ENCODE measurements at places on chromosomes 16 and 17.

DNA sequence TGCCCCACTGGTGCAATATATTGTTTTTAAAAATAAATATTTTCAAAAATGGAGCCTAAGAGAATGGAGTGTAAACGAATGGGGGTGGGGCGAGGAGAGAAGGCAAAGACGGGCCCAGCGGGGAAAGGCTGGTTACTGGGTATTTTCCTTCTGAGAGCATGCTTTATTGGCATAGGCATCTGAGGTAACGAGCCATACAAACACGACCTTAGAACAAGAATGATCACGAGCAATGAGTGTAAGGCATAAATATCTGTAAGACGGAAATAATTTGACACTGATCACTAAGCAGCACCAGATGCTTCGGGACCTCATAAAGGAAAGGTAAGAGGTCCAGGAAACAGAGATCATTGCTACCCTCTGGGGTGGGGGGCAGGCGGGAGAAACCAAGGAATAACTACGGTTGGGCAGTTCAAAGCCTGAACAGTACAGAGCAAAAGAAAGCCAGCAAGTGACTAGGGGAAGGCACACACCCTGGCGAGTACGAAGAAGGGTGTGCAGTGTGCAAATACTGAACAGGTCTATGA is 959 bp downstream of the SSH2 start:
- no peak for DNase-seq

DNA sequence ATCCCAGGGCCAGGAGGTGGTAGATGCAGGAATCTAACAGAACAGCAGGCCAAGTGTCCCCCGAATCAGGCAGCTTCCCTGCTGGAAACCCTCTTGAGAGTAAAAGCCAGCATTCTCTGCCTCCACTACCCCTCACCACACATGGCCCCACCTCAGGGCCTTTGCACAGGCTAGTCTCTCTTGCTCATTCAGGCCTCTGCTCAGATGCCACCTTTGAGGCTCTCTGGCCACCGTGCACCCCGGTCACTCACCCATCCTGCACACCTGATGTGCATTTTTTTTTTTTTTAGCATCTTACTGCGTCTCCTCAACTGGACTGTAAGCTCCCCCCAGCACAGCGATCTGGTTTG is 34.5 kb upstream of the GSE1 start:
- DNase-seq: no peak

DNA sequence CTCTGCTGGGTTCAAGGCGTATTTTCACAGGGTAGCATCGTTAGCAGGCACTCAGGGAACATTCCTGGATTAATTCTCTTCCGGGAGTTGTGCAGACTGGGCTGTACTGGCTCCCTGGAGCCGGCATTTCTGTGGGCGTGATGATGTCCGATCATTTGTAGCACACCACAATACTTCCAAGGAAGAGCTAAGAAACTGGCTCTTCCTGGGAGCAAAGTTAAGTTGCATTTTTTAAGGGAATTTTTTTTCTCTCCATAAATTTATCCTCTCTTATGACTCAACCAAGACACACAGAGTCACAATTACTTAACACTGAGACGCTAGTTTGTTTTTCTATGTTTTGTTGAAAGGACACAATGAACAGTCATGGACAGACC is 211.6 kb upstream of the FOXF1 start:
- DNase-seq: no peak

GRCh38 chr17:57612202-57613071 is 132.7 kb downstream of the CCDC182 start:
- no peak for DNase-seq

DNA sequence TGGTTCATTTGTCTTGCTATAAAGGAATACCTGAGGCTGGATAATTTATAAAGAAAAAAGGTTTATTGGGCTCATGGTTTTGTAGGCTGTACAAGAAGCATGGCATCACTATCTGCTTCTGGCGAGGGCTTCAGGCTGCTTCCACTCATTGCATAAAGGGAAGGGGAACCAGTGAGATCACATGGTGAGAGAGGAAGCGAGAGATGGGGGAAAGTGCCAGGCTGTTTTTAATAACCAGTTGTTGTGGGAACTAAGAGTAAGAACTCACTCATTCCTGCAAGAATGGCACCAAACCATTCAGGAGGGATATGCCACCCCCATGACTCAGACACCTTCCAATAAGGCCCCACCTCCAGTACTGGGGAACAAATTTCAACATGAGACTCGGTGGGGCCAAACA is 24.3 kb downstream of the SPECC1 start:
- DNase-seq: no peak

Measured in stimulated activated CD8-positive, alpha-beta memory T cell treated with anti-CD3 and anti-CD28 coated beads, Interleukin-15, amount 100 ng/mL, for 4 hours (primary cell).